ENCODE measurements at places on chromosomes 3 and 15.

GRCh38 chr15:81166636-81167305 is 29.9 kb upstream of the IL16 start:
- no peak for DNase-seq

- no peak for DNase-seq
These were observed 51.2 kb upstream of the MLF1 start for GRCh38 chr3:158519776-158520175.

GRCh38 chr15:101187820-101188636 is 63.8 kb downstream of the CHSY1 start:
- no peak for DNase-seq

- no peak for DNase-seq
These were observed 72.8 kb downstream of the LRIG1 start for GRCh38 chr3:66427951-66428474.

GRCh38 chr3:133965906-133966305 is 63.8 kb downstream of the SLCO2A1 start:
- DNase-seq, result no peak

Data from NCI-H146 (cell line).